Breast epithelium (tissue), 4 donors: ENCODE measurements at places on chromosomes 3 and 15. TPM values are rescaled to one million over a fixed set of nuclear protein-coding genes. Genes with fewer than 3 reads are reported as not detected.

GRCh38 chr3:120410541-120410940 is 40.3 kb downstream of the FSTL1 start:
- no peak overlapping the region for H3K27ac ChIP-seq
- H3K4me1 ChIP-seq: no peaks in the 10 kb centered on the region
- no peaks in the 10 kb centered on the region for H3K27me3 ChIP-seq

DNA sequence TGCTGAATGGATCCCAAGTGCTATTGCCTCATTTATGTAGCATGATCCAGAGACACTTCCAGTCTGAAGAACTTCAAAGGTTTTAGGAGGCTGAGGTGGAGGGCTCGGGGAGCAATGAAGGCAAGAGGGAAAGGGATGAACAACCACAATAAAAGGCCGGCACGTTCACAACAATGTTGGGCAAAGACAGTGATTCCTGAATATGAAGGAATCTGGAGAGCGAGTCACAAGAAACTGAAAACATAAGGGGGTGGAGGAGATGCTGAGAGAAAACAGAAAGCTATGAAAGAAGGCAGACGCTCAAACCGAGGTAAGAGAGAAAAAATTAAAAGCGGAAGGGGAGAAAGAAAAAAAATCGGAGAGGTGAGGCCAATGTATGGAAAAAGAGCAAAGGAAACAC is 120.1 kb downstream of the GREM1 start:
- no peak overlapping the region for H3K27ac ChIP-seq
- no peak for DNase-seq
- H3K4me3 ChIP-seq: no peak overlapping the region
- H3K4me1 ChIP-seq: no peaks in the 10 kb centered on the region
- H3K36me3 ChIP-seq: no peaks in the 10 kb centered on the region

ANKRD63 gene
- not detected for total RNA-seq

PIERCE2 gene
- 4.3 TPM for total RNA-seq

GRCh38 chr3:194782698-194783404 is 97.2 kb downstream of the FAM43A start:
- no peak overlapping the region for H3K4me3 ChIP-seq
- no peaks in the 10 kb centered on the region for H3K36me3 ChIP-seq

IL17RD gene
- total RNA-seq: 31.8 TPM

- peak overlapping the region; percentile 95 for H3K4me3 ChIP-seq
- no peak for DNase-seq
- H3K36me3 ChIP-seq: no peaks in the 10 kb centered on the region
- no peaks in the 10 kb centered on the region for H3K27me3 ChIP-seq
These were observed 433 bp upstream of the MITF start for GRCh38 chr3:69738859-69739203.
